ENCODE measurements at places on chromosomes 16 and 17. TPM values are rescaled to one million over a fixed set of nuclear protein-coding genes. Genes with fewer than 3 reads are reported as not detected.

Gene CDH5
- not detected for total RNA-seq

Gene TOM1L2
- total RNA-seq, result 77.1 TPM

Gene CHST4
- total RNA-seq, result not detected

Gene CCR7
- total RNA-seq, result not detected

Gene SLC13A5
- total RNA-seq, result not detected

Gene VASN
- 14.4 TPM for total RNA-seq

Gene SLFN13
- not detected for total RNA-seq

Gene HSD17B1
- 4.4 TPM for total RNA-seq

Gene ABCA5
- 18.6 TPM for total RNA-seq

Gene NOTUM
- total RNA-seq, result 4.5 TPM

Gene TENT4B
- 9.2 TPM for total RNA-seq

Gene HSPB9
- not detected for total RNA-seq

Gene CD300H
- total RNA-seq, result not detected

Gene MFAP4
- not detected for total RNA-seq

Gene MYOCD
- not detected for total RNA-seq

Gene C16orf46
- not detected for total RNA-seq

Gene CLEC19A
- total RNA-seq, result not detected

Gene IGF2BP1
- total RNA-seq, result 86.2 TPM

Gene TPPP3
- 1.6 TPM for total RNA-seq

Gene TBC1D3L
- 0.55 TPM for total RNA-seq

Gene AATK
- 19.0 TPM for total RNA-seq

Gene STAT5A
- total RNA-seq, result 0.18 TPM

Gene MYH10
- 57.8 TPM for total RNA-seq

Gene XYLT1
- total RNA-seq, result not detected

Gene WFDC1
- not detected for total RNA-seq

Gene SEBOX
- total RNA-seq, result not detected

Gene SLC47A1
- total RNA-seq, result 2.6 TPM

Gene GPR142
- total RNA-seq, result not detected

Gene TP53TG3
- 2.1 TPM for total RNA-seq

Gene PRSS8
- total RNA-seq, result not detected

Gene STAT3
- total RNA-seq, result 48.8 TPM

Gene QRICH2
- 0.47 TPM for total RNA-seq

Gene ANKRD40
- 32.1 TPM for total RNA-seq

Gene ZPBP2
- not detected for total RNA-seq

All from G401 (cell line).